ENCODE measurements at places on chromosomes 6 and 20.

DNA sequence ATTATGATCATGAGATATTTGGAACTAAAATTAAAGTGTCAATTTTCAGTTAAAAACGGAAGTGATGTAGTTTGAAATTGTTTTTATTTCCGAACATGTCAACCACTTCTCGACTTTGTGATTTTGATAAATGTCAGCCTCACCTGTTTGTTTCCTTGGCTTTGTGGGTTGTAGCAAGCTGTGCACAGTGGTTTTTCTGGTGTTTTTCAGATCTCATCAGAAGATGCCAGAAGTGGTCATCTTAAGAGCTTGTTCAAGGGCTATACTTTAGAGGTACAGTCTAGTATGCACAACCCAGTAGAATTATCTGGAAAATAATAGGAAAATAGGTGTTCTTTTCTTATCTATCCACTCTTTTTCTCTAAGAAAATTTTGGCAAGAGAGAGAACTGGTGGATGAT is 134.0 kb downstream of the GRIK2 start:
- DNase-seq, result no peak

- no peak for DNase-seq
Observed at GRCh38 chr6:136403110-136403980, 113.7 kb upstream of the BCLAF1 start.

DNA sequence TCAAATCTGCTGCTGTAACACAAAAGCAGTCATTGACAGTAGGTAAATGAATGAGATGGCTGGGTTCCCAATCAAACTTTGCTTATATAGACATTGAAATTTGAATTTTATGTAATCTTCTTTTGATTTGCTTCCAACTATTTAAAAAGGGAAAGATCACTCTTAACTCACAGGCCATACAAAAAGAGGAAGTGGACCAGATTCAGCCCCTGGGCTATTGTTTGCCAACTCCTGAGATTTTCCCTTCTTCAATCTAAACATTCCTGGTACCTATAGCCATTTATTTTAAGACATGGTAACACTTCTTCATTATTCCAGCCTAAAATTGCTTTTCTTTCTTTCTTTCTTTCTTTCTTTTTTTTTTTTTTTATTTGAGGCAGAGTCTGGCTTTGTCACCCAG is 260.6 kb downstream of the TFAP2A start:
- DNase-seq, result no peak

GRCh38 chr6:36593569-36594028 is 563 bp upstream of the SRSF3 start:
- no peak for DNase-seq

DNA sequence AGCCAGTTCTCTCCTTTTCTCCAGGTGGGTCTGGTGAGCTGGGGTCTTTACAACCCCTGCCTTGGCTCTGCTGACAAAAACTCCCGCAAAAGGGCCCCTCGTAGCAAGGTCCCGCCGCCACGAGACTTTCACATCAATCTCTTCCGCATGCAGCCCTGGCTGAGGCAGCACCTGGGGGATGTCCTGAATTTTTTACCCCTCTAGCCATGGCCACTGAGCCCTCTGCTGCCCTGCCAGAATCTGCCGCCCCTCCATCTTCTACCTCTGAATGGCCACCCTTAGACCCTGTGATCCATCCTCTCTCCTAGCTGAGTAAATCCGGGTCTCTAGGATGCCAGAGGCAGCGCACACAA is 765 bp upstream of the CFB start:
- DNase-seq, result no peak

GRCh38 chr20:58888521-58889333 is 36.2 kb downstream of the GNAS start:
- peak; percentile 81 for DNase-seq

DNA sequence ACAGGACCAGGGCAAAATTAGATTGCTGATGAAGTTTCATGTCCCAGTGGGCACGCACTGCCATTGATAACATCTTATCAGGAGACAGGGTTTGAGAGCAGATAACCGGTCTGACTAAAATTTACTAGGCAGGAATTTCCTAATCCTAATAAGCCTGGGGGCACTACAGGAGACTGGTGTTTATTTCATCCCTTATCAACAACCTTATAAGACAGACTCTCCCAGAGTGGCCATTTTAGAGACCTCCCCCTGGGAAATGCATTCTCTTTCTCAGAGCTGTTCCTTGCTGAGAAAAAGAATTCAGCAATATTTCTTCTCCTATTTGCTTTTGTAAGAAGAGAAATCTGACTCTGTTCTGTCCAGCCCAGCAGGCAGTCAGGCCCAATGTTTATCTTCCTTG is 423.4 kb upstream of the IMPG1 start:
- DNase-seq, result no peak

GRCh38 chr6:110875548-110876169 is 1.1 kb downstream of the AMD1 start:
- DNase-seq, result peak; percentile 61

- no peak for DNase-seq
Observed at GRCh38 chr6:31083742-31084354, 28.5 kb downstream of the C6orf15 start.

DNA sequence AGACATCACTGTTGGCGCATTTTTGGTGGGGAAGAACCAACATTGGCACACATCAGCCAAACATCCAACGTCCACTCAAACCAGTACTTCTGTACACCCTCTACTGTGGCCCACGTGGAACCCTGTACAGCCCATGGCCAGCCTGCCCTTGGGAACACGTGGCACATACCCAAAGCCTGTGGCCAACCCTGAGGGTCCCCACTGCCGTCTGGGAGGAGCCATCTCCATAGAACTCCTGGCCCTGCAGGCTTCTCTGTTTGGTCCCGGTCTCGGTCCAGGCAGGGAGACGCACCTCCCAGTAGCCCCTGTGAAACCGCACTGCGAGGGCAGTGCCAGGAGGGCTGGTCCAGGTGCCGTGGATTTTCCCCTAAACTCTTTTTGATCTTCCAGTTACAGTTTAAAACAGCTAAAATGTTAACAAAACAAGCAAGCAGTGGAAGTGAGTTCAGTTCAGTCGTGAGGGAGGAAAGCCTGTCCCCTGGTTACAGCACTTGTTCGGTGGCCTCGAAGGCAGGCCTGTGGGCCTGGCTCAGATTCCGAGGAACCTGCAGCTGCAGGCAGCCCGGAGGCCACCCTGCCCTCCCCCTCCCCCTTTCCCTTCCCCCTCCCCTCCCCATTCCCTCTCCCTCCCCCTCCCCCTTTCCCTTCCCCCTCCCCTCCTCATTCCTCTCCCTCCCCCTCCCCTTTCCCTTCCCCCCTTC is 233.7 kb downstream of the DLL1 start:
- DNase-seq, result no peak

- no peak for DNase-seq
Observed at GRCh38 chr20:44644667-44645131, 6.8 kb downstream of the ADA start.

DNA sequence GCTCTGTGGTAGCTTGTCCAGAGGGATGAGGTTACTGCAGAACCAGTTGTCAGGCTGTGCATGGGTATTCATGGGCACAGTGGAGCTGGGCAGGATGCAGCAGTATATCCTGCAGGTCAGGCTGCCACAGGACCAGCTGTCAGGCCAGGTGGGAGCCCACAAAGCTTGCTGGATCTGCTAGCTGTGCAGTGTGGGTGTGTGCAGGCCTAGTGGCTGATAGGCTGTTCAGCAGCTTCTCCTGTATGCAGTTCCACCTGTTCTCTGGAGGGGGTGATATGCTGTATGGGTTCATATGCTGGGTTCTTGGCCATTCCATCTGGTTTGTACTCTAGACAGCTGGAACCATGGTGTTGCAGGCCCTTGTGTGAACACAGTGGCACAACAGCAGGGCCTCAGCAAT is 40.6 kb upstream of the TPD52L1 start:
- DNase-seq, result no peak

DNA sequence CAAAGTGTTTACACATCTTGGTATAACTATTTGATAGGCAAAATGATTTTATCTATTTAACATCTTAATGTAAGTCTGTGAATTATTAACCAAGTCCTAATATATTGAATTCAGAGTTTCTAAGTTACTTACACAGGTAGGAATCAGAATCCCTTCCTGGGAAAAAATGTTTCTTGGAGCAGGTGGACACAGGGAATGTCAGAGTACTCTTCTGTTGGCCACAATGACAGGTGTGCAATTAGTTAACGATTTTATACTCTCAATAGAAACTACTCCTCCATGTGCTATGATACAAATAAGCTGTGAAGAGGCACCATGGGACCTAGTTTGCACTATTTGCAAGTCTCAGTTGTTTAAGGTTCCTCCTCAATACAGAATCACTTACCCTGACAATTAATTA is 821 bp upstream of the TAAR5 start:
- DNase-seq, result no peak

DNA sequence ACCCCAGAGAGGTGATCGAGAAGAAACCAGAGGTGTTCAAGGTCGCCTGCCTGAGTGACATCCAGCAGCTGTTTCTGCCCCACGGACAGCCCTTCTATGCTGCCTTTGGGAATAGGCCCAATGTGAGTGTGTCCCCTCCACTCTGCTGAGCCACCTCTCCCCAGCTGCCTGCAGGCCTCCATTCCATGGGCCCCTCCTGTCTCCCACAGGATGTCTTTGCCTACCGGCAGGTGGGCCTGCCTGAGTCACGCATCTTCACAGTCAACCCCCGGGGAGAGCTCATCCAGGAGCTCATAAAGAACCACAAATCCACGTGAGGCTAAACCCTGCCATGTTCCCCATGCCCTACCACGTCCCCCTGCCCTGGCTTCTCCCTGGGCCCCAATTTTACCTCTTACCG is 8.4 kb downstream of the EMILIN3 start:
- DNase-seq, result no peak

DNA sequence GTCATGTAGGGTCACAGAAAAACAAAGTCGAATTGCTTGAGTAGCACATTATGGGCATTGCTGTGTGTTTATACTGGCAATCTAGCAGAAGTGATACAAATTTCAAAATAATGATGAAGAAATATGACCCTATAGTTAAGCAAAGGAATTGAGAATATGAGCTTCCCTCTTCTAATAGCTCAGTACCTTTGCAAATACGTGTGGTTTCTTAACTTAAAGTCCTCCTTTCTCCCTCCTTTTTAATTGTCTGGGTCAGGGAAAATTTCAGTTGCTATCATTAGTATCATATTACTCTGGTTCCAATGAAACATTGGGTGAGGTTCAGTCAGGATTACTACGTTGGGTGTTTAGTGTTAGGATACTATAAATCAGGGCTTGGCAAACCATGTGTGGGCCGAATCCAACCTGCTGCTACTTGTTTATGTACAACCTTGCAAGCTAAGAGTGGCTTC is 166.8 kb upstream of the CARMIL1 start:
- DNase-seq, result no peak

GRCh38 chr6:116159782-116160524 is 34.0 kb upstream of the COL10A1 start:
- DNase-seq, result no peak

- peak; percentile 36 for DNase-seq
Observed at GRCh38 chr6:87029711-87030314, 65.1 kb downstream of the CGA start.

- no peak for DNase-seq
Observed at GRCh38 chr6:129032602-129033001, 149.7 kb downstream of the LAMA2 start.

DNA sequence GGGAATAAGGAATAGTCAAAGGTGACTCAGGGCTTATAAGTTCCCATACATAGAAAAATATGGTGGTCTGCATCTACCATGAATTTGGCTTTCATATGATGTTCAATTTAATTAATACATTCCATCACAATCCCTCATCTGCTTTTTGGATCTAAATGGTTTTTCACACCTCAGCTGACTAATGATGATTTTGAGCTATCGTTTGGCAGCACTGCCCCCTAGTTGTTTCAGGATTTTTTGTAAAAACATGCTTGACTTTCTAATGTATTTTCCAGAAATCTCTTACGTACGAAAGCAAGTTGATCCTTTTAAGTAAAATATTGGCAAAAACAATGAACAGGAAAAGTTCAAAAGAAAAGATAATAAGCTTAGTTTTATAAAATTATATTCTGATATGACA is 408.6 kb upstream of the ADGRB3 start:
- no peak for DNase-seq

- DNase-seq, result no peak
Observed at GRCh38 chr6:67768972-67769371, 866.1 kb upstream of the ADGRB3 start.

DNA sequence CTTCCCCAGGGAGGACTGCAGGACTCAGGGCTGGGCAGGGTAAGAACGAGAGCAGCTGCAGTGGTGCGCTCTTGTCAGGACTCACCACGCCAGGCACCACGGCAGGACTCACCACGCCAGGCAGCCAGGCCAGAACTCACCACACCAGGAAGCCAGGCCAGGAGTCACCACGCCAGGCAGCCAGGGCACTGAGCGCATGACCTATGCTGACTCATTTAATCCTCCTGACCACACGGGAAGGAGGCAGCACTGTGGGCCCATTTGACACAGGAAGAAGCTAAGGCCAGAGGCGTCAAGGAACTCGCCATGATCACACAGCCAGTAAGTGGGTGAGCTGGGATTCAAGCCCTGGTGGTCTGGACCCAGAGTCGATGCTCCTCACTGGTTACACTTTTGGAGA is 189.3 kb downstream of the PREX1 start:
- DNase-seq, result no peak
